ENCODE measurements at places on chromosomes 7 and 10. TPM values are rescaled to one million over a fixed set of nuclear protein-coding genes. Genes with fewer than 3 reads are reported as not detected.
A peak's percentile ranks its signal among the peaks of the same experiment; 100 is the strongest.

STAG3 gene
- 23.7 TPM for total RNA-seq

ACSM6 gene
- not detected for total RNA-seq

GRCh38 chr10:114174695-114175188 lies 739 bp upstream of the CCDC186 start:
- peaks cover 16% of the 10 kb centered on the region for H3K36me3 ChIP-seq
- H3K4me3 ChIP-seq, result peak overlapping the region; percentile 100
- no peak for DNase-seq
- peaks cover 23% of the 10 kb centered on the region for H3K27me3 ChIP-seq
- peaks cover 22% of the 10 kb centered on the region for H3K4me1 ChIP-seq
- H3K27ac ChIP-seq, result peak overlapping the region; percentile 86

DNA sequence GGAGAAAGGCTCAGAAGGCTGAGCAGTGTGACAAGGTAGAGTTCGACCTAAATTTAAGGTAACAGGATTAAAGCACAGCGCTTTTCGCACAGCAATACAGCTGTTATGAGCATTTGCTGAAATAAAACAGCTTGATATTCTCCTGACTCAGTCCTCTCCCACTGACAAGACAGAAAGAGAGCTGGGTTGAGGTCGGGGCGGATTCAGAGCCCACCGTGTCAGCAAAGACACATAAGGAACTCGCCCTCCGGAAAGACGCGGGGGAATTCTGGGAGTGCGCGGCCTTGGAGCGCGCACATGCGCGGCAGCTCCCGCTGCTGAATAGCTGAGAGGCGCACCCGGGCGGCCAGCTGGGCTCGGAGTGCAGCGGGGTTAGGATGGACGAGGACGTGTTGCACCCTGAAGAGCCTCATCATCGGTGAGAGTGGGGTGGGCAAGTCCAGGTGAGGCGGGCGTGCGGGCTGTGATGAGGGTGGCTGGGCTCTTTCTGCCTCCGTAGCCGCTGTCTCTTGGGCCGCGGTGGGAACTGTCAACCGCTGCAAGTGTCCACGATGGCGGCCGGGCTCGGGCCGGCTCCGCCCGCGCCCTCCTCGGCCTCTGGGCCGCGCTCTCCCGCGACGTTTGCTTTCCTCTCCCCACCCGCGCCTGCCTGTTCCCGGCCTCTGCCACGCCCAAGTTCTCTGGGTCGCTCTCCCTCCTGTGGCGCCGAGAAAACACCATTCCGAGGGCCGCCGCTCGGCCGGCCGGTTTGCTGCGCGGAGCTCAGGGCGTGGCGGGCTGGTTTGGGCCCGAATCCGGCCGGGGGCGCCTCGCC lies 120.6 kb downstream of the LYZL1 start:
- peak; percentile 84 for DNase-seq
- H3K27ac ChIP-seq, result peak overlapping the region; percentile 89
- H3K27me3 ChIP-seq, result no peaks in the 10 kb centered on the region
- no peaks in the 10 kb centered on the region for H3K36me3 ChIP-seq

CHCHD1 gene
- 34.9 TPM for total RNA-seq
